ENCODE measurements at places on chromosomes 11 and 22.

DNA sequence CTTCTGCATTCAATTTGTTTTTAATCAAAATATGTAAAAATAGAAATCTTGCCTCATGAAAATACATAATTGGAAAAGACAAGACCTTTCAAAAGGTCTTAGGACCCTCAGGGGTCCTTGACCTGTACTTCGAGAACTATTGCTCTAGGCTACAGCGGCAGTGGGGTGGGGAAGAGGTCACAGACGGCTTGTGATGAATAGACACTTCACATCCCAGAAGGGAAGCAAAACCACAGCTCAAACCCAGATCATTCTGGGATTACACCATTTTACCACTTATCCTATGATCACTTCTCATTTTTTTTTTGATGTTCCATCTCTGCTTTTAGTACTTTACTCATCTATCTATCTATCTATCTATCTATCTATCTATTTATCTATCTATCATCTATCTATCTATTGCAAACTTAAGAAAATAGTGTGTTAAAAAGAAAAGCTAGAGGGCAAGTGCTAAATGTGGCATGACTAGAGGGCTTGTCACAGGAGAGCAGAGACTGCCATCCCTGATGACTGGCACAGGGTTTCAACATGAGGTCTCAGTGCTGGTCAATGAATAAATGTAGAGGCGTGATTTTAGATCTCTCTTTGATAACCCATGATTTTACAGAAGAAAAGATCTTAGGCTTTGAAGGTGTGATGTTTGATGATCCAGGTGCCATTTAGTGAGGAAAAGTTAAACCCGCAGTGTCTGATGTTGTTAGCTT is 37.1 kb downstream of the RNF141 start:
- peak; percentile 86 for DNase-seq

DNA sequence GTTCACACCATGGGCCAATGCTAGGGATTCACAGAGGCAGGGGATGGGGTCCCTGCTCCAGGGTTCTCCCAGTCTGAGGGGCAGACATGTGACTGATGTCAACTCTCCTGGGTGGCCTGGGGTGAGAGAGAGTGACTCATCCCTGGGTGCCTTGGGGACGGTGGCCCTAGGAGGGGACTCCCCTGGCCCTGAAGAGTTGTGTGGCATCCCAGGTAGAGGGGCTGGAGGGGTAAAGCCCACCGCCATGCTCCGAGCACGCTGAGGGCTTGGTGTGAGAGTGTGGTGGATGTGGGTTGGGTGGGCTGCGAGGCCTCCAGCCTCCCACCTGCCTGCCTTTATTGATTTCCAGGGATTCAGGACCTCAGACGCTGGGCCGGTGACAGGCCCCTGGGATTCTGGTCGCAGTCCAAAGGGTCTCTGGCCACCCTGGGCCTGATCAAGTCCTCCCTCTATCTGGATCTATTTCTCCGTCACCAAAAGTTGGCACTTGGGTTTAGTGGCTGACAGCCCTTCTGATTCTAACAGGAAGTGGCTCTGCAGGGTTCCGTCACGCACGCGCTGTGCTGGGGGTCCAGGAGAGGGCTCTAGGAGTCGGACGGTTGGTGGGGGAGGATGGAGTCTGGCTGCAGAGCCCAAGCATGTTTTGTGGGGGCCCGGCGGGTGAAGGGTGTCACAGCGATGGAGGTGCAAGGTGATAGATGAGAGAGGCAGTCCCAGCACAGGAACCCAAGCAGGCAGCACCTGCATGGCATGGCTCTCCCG is 27.3 kb upstream of the WNT7B start:
- peak; percentile 56 for DNase-seq

DNA sequence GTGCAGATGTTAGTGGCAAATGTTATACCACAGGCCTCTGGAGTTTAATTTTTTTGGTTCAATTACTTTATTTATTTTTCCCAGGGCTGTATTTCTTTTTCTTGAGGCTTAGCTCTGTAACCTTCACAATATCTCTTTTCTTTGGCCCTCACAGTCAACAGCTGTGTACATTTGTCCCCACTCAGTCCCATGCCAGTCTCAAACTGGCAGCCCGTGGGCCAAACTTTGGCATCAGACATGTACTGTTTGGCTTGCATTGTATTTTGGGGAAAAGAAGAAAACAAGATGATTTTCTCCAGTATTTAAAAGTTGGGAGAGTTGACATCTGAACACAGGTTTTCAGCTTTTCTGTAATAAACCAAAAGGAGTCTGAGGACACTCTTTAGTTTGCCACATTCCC is 87.1 kb downstream of the PRR5L start:
- DNase-seq: no peak

GRCh38 chr11:71482216-71482615 is 29.2 kb downstream of the NADSYN1 start:
- no peak for DNase-seq

GRCh38 chr11:112163875-112164685 is at the start of gene IL18:
Gene IL18 (minus strand): TSS chr11:112164094. CDS start chr11:112155053, 9,041 bp downstream.
- DNase-seq: peak; percentile 85

DNA sequence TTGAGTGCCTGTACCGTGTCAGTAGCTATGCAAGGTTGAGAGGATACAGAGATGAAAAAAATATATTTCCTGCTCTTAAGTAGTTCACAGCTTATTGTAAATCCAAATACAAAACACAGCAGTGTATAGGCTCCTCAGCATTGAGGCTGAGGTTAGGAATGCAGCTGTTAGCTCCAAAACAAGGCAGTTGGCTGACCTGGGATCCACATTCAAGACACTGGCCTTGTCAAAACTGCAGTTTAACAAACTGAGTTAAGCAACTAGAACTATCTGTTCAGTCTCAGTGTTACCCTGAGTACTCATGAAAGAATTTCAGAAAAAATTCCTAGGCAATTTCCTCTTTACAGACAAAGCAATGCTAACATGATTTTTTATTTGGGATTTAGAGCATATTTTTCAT is 42.8 kb downstream of the REXO2 start:
- no peak for DNase-seq

GRCh38 chr22:42080287-42080686 is 787 bp downstream of the SMDT1 start:
- peak; percentile 71 for DNase-seq
